ENCODE measurements at places on chromosomes 1 and 21.

DNA sequence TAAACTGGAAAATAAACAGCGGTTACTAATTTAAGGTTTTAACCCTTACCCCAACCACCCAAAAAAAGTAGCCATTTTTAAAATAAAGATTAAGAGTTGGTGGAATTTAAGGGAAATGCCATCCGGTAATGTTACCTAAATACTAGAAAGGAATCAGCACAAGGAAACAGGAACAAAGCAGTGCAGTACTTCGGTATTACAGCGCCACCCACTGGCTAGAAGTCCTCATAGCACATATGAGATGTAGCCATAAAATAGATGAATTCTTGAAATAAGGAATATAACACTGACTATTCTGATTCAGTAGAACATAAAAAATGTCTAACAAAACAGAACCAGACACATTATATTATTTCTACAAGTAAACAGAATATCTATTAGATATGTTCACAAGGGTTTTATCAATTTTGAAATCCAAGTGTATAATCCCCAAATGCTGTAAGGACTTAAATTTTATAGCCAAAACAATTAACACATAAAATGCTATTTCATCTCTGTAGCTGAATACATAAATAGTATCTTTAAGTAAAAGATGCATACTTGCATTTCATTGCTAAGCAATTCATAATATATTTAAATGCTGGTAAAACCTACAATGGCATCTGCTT is 58.8 kb downstream of the FRRS1 start:
- peak; percentile 71 for DNase-seq

- no peak for DNase-seq
These were observed 59.1 kb upstream of the GJA8 start for GRCh38 chr1:147843486-147843885.

GRCh38 chr1:109225711-109226445 is 12.2 kb downstream of the SARS1 start:
- DNase-seq = no peak

DNA sequence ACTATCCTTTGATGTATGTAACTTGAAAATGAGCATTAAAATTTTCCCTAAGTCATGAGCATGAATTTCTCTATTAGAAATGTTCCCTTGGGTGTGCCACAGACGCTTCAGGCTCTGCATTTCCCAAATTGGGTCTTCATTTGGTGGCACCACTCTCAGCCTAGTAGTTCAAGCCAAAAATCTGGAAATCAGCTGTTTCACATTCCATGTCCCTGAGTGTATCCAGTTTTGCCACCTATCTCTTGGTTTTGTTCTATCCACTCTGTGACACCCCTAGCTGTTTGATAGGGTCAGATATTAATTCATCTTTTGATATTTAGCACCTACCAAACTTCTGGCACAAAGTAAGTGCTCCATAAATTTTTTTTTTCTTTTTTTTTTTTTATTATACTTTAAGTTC is 89.5 kb upstream of the DPH5 start:
- no peak for DNase-seq

GRCh38 chr1:247459507-247459906 is 1.6 kb upstream of the OR2B11 start:
- no peak for DNase-seq

- no peak for DNase-seq
These were observed 207.1 kb downstream of the SLC35F3 start for GRCh38 chr1:234111458-234112142.

DNA sequence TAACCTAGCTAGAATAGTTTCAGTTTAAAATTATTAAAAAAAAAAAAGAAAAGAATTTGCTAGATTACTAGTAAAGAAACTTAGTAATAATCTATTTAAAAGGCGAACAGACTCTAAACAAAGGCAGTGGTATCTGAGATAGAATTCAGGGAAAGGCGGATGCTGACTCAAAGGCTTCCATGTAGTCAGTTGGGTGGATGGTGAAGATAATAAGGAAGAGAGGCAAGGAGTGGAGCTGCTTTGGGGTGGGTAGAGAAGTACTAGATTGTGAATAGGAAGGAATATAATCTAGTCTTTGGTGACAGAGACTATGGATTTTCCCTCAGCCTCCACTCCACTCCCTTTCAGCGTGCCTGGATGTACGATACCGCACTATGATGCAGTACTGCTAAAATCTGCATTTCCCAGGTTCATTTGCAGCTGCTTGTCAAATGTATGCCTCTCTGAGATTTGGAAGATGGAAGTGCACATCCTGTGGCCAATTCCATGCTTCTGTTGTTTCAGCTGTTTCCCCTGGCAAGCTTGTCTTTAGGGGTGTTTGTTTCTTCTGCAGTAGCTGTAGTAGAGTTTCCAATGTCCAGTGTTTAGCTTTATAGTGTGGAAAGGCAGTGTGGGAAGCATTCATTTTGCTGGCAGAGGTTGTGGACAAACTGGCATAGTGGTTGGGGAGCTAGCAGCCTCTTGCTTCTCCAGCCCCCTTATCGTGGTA is 184.6 kb upstream of the NRIP1 start:
- no peak for DNase-seq

- DNase-seq = peak; percentile 22
These were observed 64.5 kb downstream of the CD58 start for GRCh38 chr1:116506132-116507004.

DNA sequence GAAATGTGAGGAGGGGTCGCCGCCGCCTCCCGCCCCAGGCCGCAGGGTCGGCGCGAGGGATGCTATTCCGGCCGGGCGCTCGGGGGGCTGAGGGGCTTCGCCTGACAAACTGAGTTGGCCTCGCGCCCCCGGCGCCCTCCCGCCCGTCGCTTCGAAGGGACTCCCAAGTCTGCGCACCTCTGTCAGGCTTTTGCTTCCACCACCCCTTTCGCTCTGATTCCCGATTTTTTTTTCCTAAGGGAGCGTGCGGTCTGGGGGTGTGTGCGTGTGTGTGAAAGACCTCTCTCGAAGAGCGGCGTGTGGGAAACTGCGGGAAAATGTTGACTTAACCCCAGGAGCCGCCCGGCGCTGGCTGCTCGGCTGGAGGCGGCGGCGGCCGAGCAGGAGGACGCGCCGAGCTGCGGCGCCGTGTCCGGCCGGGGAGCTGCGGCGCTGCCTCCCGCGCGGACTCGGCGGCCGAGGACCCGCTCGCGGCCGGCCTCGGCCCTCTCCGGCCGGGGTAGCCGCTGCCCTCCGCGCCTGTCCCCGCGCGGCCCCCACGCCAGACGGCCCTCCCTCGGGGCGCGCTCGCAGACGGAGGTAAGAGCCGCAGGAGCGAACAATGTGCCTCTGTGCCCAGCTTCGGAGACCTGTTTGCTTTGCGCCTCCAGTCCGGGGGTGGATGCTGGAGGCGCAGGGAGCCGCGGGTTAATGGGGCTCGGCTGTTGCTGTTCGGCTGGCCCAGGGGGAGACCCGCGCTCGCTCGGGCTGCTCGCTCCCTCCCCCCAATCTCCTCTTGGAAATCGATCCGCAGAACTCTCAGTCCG is 1.1 kb downstream of the ADGRL2 start:
- DNase-seq = no peak

Data from stimulated activated naive CD8-positive, alpha-beta T cell treated with anti-CD3 and anti-CD28 coated beads, Interleukin-15, Interleukin-2, amounts not matched to agents 100 U/mL and 50 U/mL, for 24 hours (primary cell).